ENCODE measurements at places on chromosomes 6 and 20. TPM values are rescaled to one million over a fixed set of nuclear protein-coding genes. Genes with fewer than 3 reads are reported as not detected.

Gene DUSP15
- total RNA-seq: 0.88 TPM

Gene DTD1
- total RNA-seq: 74.4 TPM

Gene ASIP
- total RNA-seq: not detected

Gene RFX6
- not detected for total RNA-seq

Gene COL21A1
- total RNA-seq: 0.56 TPM

Gene BCAS4
- total RNA-seq: 27.1 TPM

Gene FANCE
- total RNA-seq: 4.1 TPM

Gene EFCAB8
- total RNA-seq: not detected

Gene SMOC2
- total RNA-seq: not detected

Gene MAFB
- 0.28 TPM for total RNA-seq

Gene ACTL10
- total RNA-seq: not detected

Gene EPB41L1
- 60.7 TPM for total RNA-seq

Gene RIPPLY2
- total RNA-seq: 0.46 TPM

Gene HSPA12B
- 0.47 TPM for total RNA-seq

Gene PLEKHG1
- 0.71 TPM for total RNA-seq

Gene DYNLT2
- 0.59 TPM for total RNA-seq

Gene BAG2
- total RNA-seq: 6.7 TPM

Gene GID8
- total RNA-seq: 20.6 TPM

Gene PPP1R16B
- 0.11 TPM for total RNA-seq

Gene SLC12A5
- total RNA-seq: 13.8 TPM

Gene KCNK16
- not detected for total RNA-seq

Gene NKX2-2
- total RNA-seq: not detected

Gene BIRC7
- total RNA-seq: 2.4 TPM

Gene EYS
- total RNA-seq: 0.06 TPM

Gene CLIC5
- total RNA-seq: not detected

Gene SIRPD
- total RNA-seq: not detected

Gene DAAM2
- total RNA-seq: 0.13 TPM

Gene RAET1G
- 7.9 TPM for total RNA-seq

Gene CGAS
- total RNA-seq: 4.5 TPM

Gene ANGPT4
- 0.04 TPM for total RNA-seq

Gene SASH1
- total RNA-seq: 3.0 TPM

Gene DEFB128
- not detected for total RNA-seq

Gene MMP24
- 35.6 TPM for total RNA-seq

Gene PTPRT
- not detected for total RNA-seq

Gene TP53TG5
- not detected for total RNA-seq

Gene EPPIN
- not detected for total RNA-seq

Gene GCNT2
- 5.1 TPM for total RNA-seq

Gene SOX18
- total RNA-seq: 1.9 TPM

Gene PAK5
- total RNA-seq: not detected

Gene GLYATL3
- not detected for total RNA-seq

Gene TRIM39
- total RNA-seq: 6.7 TPM

Gene GSTA4
- 8.4 TPM for total RNA-seq

Gene BFSP1
- 4.5 TPM for total RNA-seq

Gene FLRT3
- 2.6 TPM for total RNA-seq

Gene UNC5CL
- total RNA-seq: 0.46 TPM

Gene MUC22
- 0.02 TPM for total RNA-seq

Gene SPATA25
- 0.50 TPM for total RNA-seq

Gene TENT5A
- total RNA-seq: 0.94 TPM

Gene B3GALT4
- 0.71 TPM for total RNA-seq

Data from A549 treated with dexamethasone at 1 μM for 4 hours (cell line).